Cortex of kidney (tissue), 1 donor: ENCODE measurements at places on chromosomes 7 and 10.

- DNase-seq: no peak
Measured at GRCh38 chr10:125824736-125825135, 1.4 kb downstream of the BCCIP start.

DNA sequence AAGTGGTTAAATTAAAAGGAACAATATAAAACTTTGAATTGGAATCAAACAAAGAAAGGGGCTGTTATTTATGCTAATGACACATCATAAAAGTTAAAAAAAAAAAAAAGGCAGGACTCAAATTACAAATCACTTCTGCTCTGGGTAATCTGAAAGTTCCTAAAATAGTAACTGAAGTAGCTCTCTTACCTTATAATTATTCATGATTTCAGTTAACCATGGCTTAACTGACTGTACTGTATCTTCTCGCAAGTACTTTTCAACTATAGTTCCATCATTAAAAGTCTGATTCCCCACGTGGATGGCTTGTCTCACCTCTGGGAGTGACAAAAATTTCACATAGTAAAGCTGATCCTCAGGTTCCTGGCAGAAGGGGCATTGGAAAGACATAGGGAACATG lies 82.5 kb downstream of the CPVL start:
- no peak for DNase-seq

DNA sequence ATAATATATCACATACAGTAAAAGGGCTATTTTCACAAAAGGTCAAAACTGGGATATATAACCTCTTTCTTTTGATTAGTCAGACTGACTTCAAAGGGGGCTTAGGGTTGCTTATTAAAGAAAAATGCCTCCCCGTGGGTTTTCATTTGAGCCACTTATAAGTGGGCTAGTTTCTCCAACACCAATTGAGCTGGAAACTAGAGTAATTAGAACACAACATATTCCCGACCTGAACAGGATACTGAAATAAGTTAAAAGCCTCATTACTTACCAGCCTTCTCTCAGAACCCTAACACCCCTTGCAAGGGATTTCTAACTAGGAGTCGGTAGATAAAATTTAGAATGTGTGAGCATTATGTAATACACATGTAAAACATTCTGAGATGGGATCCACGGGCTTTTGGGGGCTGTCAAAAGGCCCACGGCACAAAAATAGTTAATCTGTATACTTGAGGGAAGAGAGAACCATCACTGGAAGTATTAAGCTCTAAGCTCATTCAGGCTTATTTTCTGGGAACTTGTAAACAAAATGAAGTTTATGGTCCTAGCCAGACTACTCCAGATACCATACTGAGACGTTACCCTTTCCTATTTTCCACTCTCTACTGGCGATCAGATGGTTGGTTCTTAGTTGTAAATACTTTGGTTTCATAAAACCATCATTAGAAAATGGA lies 29.3 kb upstream of the KMT2E start:
- DNase-seq: no peak

GRCh38 chr10:49096890-49097445 lies 18.4 kb downstream of the VSTM4 start:
- no peak for DNase-seq

DNA sequence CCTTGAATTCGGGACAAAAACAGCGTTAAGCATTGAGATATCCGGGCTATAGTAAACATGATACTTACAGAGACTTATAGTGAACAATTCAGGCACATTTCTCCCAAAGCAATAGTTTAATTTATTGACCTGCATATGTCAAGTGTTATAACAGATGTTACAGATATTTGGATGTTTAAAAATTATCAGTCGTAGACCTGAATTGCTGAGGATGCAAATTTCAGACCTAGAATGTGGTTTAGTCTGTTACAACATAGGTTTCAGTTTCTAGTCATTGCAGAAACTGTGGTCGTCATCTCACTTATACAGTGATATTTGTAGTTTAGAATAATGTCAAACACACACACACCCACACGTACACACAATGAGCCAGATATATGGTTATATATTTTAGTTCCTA lies 85.2 kb downstream of the VTI1A start:
- no peak for DNase-seq

- DNase-seq: no peak
Measured at GRCh38 chr10:3807928-3808496, 23.0 kb upstream of the KLF6 start.

DNA sequence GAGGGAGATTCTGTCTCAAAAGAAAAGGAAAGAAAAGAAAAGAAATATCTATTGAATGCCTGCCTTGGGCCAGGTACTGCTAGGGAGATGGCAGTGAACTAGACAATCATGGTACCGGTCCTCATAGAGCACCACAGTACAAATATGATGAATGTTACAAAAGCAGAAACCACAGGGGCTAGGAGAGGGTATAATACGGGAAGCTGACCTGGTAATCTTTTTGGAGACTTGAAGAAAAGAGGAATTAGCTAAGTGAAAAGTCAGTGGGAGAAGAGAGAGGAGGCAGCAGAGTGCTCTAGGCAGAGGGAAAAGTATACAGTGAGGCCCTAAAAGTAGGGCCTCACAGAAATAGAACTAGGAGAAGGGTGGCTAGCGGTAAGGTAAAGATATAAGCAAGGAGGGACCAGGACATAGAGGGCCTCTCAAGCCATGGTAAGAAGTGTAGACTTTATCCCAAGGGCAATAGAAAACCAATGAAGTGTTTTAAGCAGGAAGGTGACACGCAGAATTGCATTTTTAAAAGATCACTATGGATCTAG lies 42.8 kb upstream of the WNT8B start:
- DNase-seq: no peak

GRCh38 chr7:106736508-106737201 lies 75.7 kb upstream of the CCDC71L start:
- no peak for DNase-seq

- no peak for DNase-seq
Measured at GRCh38 chr10:59675812-59676211, 33.8 kb downstream of the SLC16A9 start.

DNA sequence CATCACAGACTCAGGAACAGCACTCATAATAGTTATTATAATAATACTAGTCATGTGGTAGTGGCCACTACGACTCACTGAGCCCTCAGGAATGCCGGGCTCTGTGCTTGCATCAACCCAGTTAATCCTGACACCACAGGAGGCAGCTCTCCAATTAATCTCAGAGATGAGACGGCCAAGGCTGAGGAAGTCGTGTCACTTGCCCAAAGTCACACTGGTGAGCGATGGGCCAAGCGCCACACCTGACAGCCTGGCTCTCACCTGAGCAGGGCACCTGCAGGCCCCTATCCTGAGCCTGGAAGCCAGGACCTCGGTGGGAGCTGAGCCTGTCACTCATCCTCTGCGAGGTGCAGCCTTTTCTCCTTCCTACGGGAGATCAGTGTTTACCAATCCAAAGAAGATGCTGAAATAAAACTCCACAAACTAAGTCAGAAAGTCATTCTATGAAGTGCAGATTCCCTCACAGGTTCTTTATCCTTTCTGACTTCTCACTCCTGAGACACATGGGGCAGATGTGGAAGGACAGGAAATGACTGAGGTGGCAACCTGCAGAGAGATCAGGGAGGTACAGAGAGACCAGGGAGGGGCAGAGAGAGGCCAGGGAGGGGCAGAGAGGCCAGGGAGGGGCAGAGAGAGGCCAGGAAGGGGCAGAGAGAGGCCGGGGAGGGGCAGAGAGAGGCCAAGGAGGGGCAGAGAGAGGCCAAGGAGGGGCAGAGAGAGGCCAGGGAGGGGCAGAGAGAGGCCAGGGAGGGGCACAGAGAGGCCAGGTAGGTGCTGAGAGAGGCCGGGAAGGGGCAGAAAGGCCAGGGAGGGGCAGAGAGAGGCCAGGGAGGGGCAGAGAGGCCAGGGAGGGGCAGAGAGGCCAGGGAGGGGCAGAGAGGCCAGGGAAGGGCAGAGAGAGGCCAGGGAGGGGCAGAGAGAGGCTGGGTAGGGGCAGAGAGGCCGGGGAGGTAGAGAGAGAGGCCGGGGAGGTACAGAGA lies 38.5 kb downstream of the VIPR2 start:
- DNase-seq: no peak

DNA sequence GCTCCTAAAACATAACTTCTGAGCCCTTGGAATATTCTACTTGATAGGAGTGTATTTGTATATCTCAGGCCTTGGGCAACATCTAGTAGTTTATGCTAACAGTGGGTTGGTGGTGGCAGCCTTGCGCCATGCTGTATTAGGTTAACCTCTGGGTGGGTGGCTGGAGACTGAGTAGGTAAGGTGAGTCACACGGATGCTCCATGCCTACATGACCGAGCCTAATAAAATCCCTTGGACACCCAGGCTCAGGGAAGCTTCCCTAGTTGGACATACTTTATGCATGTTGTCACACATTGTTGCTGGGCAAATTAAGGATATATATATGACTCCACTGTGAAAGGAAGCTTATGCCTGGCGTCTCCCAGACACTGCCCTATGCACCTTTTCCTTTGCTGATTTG lies 6.0 kb upstream of the DAGLB start:
- no peak for DNase-seq

- DNase-seq: no peak
Measured at GRCh38 chr7:90766814-90767564, 170.9 kb downstream of the CDK14 start.

- DNase-seq: no peak
Measured at GRCh38 chr7:148398844-148399365, 191.7 kb upstream of the C7orf33 start.

DNA sequence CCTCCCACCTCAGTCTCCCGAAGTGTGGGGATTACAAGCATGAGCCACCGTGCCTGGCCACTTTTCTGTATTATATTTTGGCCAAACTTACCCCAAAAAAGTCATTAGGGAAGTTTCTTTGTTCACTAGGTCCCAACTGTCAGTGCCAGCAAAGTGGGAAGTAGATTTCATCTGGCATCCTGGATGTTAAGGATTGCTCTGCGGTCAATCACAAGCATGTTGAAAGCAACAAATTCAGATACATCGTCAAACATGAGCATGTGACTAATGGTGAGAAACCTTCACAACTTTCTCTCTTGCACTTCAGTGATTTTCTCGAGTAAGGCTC lies 14.3 kb upstream of the LRRC17 start:
- DNase-seq: no peak

GRCh38 chr10:14772399-14772798 lies 2.3 kb downstream of the FAM107B start:
- no peak for DNase-seq

DNA sequence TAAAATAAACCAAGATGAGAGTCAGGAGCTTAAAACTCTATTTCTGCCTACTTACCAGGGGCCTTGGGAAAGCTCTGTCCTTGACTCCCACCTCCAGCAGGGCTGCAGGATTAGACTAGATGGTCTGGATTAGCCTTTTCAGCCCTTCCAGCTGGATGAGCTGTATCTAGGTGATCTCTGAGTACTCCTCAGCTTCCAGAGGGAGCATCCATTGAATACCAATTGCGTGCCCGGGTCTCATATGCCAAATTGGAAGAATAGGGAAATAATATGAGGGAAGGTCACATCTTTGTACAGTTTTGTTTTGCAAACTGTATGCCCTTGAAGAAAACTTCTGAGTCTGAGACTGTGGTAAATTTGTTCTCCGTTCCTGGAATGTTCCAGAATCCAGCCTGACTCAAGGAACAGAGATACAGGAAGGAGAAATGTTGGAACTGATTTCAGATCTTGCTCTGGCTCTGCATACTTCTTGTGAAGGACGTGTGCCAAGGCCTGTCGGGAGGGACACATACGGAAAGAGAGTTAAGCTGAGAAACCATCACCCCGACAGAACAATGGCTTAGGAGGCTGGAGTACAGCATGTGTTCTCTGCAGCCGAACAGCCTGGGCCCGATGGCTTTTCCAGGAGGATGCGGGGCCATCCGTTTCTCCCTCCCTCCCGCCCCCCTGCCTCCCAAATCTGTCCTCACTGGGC lies 44.9 kb downstream of the MINDY4 start:
- no peak for DNase-seq

DNA sequence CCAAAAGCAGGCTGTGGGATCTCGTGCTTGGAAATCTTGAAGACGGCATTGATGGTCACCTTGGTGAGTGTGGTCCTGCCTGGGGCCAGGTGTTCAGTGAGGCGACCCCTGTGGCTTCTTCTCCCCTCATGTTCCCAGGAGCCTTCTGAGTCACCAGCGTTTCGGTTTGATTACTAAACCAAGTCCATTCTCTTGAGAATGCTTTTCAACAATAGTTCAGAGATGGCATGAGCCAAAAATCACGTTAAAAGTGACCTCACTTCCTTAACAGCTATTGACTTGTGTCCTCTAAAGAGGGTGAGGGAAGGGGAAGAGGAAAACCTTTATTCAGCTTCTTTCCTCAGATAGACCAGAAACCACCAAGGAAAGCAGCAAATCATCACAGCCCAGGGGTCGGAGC lies 315.2 kb downstream of the GATA3 start:
- DNase-seq: no peak

- DNase-seq: no peak
Measured at GRCh38 chr7:33108554-33109004, 625 bp downstream of the RP9 start.

- no peak for DNase-seq
Measured at GRCh38 chr10:15744217-15744865, 24.6 kb upstream of the ITGA8 start.

DNA sequence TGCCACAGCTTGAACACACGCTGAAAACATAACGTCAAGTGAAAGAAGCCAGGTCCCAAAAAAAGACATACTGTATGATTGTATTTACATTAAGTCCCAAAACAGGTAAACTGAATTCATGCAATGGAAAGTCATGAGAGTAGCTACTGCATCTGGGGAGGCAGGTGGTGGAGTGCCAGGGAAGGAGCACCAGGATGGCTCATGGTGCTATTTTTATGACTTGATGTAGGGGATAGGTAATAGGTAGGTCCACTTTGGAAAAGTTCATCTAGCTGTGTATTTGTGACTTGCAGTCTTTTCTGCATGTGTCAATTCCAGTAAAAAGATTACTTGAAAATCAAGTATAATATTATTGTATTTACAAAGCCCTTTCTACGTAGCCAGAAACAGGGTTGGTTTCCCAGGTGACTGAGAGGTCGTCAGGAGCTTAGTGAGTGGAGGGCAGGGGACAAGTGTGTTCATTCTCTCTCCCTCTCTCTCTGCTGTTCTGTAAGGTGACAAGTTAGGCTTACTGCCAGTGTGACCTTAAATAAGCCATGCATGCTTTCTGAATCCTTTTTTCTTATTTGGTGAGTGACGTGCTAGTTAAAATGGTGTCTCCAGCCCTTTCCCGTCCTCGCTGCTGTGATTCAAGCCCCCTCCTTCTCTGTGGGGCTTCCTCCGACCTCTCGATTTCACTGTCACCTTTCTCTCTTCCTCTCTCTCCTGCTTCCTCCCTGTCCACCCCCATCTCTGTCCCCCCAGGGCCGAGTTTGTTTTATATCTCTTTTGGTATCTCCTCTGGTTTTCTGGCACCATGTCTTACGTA lies 9.4 kb upstream of the PRKCQ start:
- no peak for DNase-seq

DNA sequence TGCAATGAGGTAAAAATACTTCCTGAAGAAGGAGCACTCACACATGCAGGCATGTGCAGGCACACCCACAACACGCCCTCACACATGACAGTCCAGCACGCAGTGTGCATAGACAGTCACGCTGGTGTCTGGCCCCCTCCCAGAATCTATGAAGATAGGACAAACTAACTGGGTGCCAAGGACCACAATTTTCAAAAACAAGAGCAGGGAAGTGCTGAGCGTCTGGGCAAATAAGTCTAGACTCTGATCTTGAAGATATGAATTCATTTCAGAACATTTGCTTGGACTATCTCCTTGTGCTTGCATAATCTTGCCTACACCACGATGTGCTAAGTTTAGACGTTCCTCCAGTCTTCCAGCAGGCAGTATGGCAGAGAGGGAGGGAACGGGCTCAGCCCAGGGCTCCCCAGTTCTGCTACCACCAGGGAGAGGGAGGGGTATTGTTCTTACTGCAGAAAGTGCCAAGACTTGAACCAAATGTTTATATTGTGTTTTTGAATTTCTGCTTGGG lies 276.5 kb upstream of the KLF6 start:
- DNase-seq: no peak

- no peak for DNase-seq
Measured at GRCh38 chr10:28906934-28907333, 229.6 kb downstream of the BAMBI start.
